M059J (cell line): ENCODE measurements at places on chromosomes 7 and 10. TPM values are rescaled to one million over a fixed set of nuclear protein-coding genes. Genes with fewer than 3 reads are reported as not detected.

Gene CYP3A7
- not detected in 2 replicates for total RNA-seq

Gene TRPV5
- total RNA-seq, result not detected in 2 replicates

Gene RARRES2
- total RNA-seq, result 1.1 and 1.7 TPM in 2 replicates

Gene SLC13A4
- total RNA-seq, result 0.52 TPM in 1 of 2 replicates, not detected in the other

Gene SPDYE1
- total RNA-seq, result not detected in 2 replicates

Gene CDHR3
- 0.52 and 2.1 TPM in 2 replicates for total RNA-seq

Gene DGKI
- total RNA-seq, result 0.12 and 1.1 TPM in 2 replicates

Gene KMT2C
- 9.7 and 18.9 TPM in 2 replicates for total RNA-seq

Gene LIPF
- not detected in 2 replicates for total RNA-seq

Gene MAD1L1
- total RNA-seq, result 41.0 and 61.5 TPM in 2 replicates

Gene NANOS1
- 3.2 and 6.2 TPM in 2 replicates for total RNA-seq

Gene OR13A1
- total RNA-seq, result 0.15 TPM in 1 of 2 replicates, not detected in the other

Gene RPS24
- 2,206 and 2,326 TPM in 2 replicates for total RNA-seq

- no peak for DNase-seq
Measured at GRCh38 chr7:51764976-51765375, 448.4 kb upstream of the COBL start.

DNA sequence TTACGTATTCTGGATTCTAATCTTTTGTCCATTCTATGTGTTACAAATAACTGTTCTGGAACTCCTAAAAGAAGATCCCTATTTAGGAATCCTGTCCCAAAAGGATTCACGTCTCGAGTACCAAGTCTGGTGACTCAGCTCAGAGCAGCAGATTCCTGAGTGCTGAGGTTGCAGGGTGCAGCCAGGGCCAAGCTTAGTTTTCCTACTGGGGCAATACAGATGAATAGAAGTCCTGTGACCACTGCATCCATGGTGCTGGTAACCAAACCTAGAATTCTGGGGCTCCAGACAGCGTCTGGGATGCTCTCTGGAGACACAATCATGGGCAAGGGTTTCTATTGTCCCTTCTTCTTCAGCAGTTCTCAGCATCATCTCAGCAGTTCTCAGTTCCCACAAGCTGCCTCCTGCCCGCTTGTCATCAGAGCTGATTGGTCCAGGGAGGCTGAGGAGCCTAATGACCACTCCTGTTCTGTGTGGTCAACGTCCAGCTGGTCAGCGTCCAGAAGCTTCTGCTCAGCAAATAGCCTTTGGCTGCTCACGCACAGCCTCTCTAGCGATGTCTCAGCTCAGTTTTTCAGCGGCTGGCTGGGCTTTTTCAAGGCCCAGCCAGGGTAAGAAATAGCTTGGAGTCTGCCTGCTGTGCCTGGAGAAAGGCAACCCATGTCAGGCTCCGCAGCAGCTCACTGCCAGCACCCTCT is 50.4 kb upstream of the C7orf33 start:
- DNase-seq, result peak; percentile 77

DNA sequence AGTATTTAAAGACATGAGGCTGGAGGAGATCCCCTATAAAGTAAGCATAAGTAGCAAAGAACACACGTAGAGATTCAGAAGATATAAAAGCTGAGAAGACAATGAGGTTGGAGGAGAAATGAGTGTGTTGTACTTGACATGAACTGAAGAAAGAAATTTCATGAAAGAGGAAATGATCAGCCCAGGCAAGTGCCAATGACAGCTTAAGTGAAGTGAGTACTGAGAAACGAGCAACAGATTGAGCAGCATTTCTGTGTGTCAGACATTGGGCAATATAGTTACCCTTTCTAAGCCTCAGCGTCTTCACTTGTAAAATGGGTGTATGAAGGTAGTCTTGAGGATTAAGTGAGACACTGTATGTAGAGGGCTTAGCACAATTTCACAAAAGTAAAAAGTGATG is 4.8 kb upstream of the LIPA start:
- DNase-seq, result no peak

DNA sequence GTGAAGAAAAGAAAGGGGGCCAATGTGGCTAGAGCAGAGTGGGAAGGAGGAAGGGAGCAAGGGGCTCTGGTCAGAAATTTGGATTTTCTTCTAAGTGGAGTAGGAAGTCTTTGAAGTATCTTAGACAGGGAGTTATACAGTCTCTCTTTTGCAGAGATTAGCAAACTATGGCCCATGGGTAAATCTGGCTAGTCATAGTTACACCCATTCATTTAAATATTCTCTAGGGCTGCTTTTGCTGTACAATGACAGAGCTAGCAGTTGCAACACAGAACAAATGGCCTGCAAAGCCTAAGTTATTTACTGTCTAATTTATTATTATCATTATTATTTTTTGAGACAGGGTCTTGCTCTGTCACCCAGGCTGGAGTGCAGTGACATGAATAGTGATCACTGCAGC is 10.5 kb upstream of the LAMB4 start:
- DNase-seq, result no peak

GRCh38 chr7:585229-585711 is 65.6 kb upstream of the PDGFA start:
- no peak for DNase-seq

- no peak for DNase-seq
Measured at GRCh38 chr7:120431016-120431415, 158.0 kb downstream of the KCND2 start.

- no peak for DNase-seq
Measured at GRCh38 chr7:22115689-22116088, 170.0 kb upstream of the CDCA7L start.

- DNase-seq, result no peak
Measured at GRCh38 chr7:5652829-5653228, 128.6 kb downstream of the RNF216 start.

DNA sequence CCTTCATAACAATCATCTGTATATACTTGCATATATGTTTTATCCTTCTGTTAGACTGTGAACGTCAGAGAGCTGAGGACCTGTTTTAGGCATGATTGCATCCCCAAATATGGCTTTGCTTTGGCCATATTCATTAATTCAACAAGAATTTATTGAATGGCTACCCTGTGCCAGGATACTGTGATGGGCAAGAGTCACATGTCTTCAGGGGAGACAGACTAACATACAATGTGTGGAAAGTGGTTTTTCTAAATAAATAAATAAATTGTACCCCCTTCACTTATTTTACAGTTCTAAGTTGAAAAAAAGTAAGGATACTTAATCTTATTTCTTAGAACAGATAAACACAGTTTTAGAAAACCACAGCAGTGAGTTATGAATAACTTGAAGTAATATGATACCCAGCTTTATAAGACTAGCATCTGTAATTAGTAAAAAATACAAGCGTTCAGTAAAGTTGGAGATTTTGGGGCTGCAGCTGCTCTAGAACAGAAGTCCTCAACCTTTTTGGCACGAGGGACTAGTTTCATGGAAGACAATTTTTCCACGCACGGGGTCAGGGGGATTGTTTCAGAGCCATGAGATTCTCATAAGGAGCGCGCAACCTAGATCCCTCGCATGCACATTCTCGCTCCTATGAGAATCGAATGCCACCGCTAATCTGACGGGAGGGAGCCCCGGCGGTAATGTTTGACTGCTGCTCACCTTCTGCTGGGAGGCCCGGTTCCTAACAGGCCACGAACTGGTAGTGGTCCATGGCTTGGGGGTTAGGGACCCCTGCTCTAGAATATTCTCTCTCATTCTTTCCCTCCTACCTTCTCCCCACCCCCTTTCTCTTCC is 89.4 kb upstream of the MTPN start:
- peak; percentile 14 for DNase-seq

DNA sequence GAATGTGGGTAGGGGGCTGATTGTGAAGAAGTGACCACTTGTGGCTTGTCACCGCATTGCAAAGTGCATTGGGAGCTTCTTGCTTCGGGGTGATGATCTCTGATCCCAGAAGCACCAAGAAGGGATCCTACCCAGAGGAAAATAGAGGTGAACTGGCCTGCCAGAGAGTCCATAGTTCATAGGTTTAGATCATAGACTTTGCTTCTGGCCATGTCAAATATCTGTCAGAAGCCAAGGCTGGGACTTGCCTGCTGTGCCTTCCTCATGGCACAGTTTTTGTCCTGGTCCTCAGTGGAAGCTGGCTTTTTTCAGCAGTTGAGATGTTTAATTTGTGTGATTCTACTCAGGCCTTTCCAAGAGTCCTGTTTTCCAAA is 1.1 kb downstream of the ZSWIM8 start:
- no peak for DNase-seq

DNA sequence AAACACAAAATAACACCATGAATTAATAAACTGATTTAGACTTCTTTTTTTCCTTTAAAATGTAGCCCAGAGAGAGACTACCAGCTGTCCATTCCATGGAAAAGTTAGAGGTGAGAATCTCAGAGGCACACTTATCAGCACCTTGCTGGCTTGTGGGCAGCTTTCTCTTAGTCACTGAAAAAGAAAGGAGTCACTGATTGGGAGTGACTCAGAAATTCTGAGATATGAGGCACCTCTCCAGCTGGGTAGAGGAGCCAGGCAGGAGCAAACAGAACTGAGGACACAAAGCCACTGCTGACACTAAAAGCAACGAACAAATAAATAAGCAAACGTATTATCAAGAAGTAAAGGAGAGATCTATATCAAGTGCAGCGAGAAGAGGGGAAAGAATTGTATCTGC is 310.6 kb downstream of the PARD3 start:
- peak; percentile 73 for DNase-seq

- DNase-seq, result no peak
Measured at GRCh38 chr10:32959006-32959920, 1.2 kb upstream of the ITGB1 start.

DNA sequence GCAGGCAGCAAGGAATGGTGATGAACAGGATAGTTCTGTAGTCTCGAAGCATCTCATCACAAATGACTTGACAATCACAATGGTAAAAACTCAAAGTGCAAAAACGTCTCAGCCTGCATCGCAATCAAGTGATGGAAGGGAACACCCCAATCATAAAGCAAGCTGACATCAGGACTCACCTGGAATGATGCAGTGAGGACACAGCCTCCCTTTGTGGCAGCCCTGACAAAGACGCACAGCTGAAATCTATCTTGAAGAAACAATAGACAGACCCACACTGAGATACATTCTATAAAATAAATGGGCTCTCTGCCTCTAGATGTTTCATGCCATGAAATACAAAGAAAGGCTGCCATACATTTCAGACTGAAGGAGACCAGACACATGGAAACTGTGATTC is 748.0 kb upstream of the IGFBP3 start:
- no peak for DNase-seq

- DNase-seq, result no peak
Measured at GRCh38 chr10:117805139-117805538, 241.6 kb downstream of the RAB11FIP2 start.

- DNase-seq, result no peak
Measured at GRCh38 chr10:21463436-21463835, 62.0 kb downstream of the SKIDA1 start.

- DNase-seq, result peak; percentile 82
Measured at GRCh38 chr7:142587578-142588191, 161.6 kb upstream of the PRSS1 start.

GRCh38 chr10:6195376-6195775 is 7.4 kb upstream of the PFKFB3 start:
- peak; percentile 72 for DNase-seq

GRCh38 chr10:60130130-60130579 is 223.8 kb upstream of the CCDC6 start:
- no peak for DNase-seq

GRCh38 chr7:24728503-24729364 is 28.5 kb downstream of the GSDME start:
- no peak for DNase-seq

DNA sequence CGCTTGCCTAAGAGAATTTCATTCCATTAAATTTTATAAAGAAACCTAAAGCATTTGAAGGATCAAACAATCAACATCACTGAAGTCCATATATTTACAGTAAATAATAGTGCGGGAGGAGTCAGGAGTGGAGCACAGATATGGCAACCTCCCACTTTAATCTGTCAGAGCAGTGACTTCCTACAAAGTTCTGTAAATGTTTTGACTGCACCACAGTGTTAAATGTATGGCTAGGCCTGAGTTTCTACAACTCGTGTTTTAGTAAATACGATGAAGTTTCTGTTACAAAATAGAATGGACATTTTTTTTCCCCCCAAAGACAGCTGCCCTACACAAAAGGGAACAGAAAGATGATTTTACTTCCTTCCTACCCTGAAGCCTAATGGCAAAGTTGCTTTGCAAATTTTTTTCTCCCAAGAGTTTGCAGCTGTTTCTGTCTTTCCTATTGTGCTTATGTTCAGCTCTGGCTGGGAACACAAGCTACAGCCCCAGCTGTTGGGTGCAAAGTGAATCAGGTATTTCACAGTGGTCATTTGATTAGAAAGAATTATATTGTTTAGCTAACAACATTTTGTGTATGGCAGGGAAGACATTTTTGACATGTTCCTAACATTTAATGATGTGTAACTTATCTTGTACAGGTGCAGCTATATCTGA is 62.1 kb downstream of the MET start:
- no peak for DNase-seq

- DNase-seq, result no peak
Measured at GRCh38 chr10:86387178-86387794, 20.7 kb upstream of the GRID1 start.

DNA sequence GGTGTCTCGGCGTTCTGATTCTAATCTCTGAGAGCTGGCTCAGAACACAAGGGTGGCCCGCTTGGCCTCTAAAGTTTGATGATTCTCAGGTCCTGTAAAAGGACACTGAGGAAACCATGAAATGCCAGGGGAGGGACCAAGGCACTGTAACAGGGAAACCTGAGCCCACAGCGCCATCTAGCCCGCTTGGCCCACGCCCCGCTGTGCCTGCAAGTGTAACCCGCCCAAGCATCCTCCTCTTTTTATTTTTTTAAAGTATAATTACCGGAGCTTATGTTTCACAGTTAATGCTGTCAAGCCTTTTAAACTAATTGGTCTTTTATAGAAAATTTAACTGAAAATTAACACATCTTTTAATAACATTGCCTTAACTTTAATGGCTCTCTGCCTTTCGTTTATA is 734.7 kb downstream of the KCNMA1 start:
- DNase-seq, result peak; percentile 40

DNA sequence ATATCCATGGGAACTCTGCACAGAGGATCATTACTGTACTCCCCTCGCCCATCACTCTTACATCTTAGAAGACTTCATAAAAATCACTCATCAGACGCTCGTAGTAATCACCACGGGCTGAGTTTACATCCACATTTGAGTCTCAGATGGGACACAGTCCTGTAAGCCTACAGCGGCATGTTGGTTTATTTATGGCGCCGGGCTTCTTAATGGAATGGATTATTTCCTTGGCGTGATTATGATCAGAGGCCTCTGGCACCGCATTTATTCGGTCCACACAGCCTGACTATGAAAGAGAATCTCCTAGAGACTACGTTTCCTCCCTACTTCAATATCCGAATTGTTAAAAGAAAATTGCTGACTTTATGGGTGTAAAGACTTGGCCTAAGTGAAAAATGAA is 123.5 kb upstream of the FRMD4A start:
- no peak for DNase-seq

GRCh38 chr10:48567346-48567745 is 37.5 kb downstream of the ARHGAP22 start:
- no peak for DNase-seq

- peak; percentile 86 for DNase-seq
Measured at GRCh38 chr7:214410-215212, 22.2 kb downstream of the FAM20C start.

- DNase-seq, result peak; percentile 46
Measured at GRCh38 chr10:123614888-123615287, 51.3 kb upstream of the GPR26 start.
